ENCODE measurements at places on chromosomes 1 and 21. TPM values are rescaled to one million over a fixed set of nuclear protein-coding genes. Genes with fewer than 3 reads are reported as not detected.
A peak's percentile ranks its signal among the peaks of the same experiment; 100 is the strongest.

- peak overlapping the region; percentile 86 for H3K27ac ChIP-seq
- peak overlapping the region; percentile 82 for H3K4me3 ChIP-seq
- H3K27me3 ChIP-seq: no peaks in the 10 kb centered on the region
- peaks cover 4% of the 10 kb centered on the region for H3K36me3 ChIP-seq
- DNase-seq: peak; percentile 91
These were observed 2.6 kb downstream of the ADAMTS5 start for GRCh38 chr21:26964170-26964778.

DNA sequence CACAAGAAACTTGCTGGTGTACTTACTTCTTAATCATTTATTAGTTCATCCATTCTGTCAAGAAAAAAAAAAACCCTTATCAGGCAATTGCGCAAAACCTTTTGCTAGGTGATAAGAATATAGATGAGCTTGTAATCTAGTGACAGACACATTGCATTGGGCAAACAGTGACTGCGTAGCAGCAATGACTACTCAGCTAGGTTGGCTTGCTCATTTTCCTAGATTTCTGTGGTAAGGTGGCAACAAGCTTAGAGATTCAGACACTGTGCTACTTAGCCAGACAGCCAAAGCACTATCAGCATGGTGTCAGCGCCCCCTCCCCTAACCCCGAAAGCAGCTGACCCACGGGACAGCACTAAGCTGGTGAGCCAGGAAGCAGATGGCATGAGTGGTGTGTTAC is 203.1 kb downstream of the BARHL2 start:
- H3K36me3 ChIP-seq: no peaks in the 10 kb centered on the region
- H3K27me3 ChIP-seq: no peaks in the 10 kb centered on the region
- no peak overlapping the region for H3K27ac ChIP-seq
- no peak overlapping the region for H3K4me3 ChIP-seq

DNA sequence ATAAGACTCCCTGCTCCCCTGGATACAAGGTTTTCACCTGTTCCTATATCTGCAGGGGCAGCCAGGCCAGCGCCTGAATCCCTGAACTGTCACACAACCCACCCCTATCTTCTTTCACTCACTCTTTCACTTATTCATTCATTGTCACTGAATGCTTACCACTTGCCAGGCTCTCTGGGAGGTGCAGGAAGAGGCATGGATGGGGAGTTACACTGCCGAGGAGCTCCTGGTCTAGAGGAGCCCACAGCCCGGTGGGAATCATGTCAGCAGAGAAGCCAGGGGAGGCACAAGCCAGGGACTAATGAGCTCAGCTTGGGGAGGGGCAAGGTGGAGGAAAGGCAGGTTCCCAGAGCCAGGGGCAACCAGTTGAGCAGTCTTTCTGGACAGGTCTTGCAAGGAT is 155.8 kb downstream of the TRABD2B start:
- H3K36me3 ChIP-seq: no peaks in the 10 kb centered on the region
- H3K27me3 ChIP-seq: no peaks in the 10 kb centered on the region
- no peak overlapping the region for H3K4me3 ChIP-seq
- no peaks in the 10 kb centered on the region for H3K4me1 ChIP-seq
- peak; percentile 14 for DNase-seq

DNA sequence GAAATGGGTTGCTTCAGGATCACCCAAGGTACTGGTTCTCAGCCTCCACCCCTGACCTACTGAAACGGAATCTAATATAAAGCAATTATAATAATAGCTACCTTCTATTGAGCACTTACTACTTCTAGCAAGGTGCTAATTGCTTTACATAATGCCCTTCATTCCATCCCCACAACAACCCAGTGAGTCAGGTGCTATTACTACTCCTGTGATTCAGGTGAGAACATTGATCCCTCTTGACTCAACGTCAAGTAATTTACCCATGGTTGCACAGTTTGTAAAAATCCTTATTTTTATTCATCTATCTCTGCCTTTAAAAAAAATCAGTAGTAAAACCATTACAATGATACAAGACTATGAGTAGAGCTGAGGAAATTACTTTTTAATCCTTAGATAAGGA is 85.2 kb downstream of the UCHL5 start:
- H3K27me3 ChIP-seq: no peaks in the 10 kb centered on the region
- no peak overlapping the region for H3K4me3 ChIP-seq
- H3K27ac ChIP-seq: no peak overlapping the region
- H3K36me3 ChIP-seq: no peaks in the 10 kb centered on the region
- peaks cover 18% of the 10 kb centered on the region for H3K4me1 ChIP-seq

DNA sequence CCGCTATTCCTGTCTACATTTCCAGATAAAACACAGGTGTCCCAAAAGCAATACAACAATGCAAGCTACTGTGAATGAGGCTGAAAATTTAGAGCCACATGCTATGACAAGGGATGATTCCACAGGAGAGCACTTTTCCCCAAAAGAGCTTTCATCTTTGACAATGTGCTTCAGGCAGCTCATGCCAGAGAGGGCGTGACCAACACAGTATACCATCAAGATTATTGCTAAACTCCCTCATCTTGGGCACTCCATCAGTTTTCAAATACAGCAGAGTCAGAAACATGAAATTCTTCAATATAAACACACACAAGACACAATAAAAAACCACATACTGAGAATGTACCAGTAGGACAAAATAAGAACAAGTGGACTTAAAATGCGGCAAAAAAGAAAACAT is 6.7 kb downstream of the GON4L start:
- no peaks in the 10 kb centered on the region for H3K4me1 ChIP-seq
- no peak overlapping the region for H3K4me3 ChIP-seq
- H3K36me3 ChIP-seq: peaks cover 47% of the 10 kb centered on the region
- DNase-seq: no peak

GRCh38 chr1:77467021-77467595 is 185.3 kb downstream of the AK5 start:
- H3K4me1 ChIP-seq: peaks cover 5% of the 10 kb centered on the region
- no peaks in the 10 kb centered on the region for H3K27me3 ChIP-seq
- no peaks in the 10 kb centered on the region for H3K36me3 ChIP-seq

DNA sequence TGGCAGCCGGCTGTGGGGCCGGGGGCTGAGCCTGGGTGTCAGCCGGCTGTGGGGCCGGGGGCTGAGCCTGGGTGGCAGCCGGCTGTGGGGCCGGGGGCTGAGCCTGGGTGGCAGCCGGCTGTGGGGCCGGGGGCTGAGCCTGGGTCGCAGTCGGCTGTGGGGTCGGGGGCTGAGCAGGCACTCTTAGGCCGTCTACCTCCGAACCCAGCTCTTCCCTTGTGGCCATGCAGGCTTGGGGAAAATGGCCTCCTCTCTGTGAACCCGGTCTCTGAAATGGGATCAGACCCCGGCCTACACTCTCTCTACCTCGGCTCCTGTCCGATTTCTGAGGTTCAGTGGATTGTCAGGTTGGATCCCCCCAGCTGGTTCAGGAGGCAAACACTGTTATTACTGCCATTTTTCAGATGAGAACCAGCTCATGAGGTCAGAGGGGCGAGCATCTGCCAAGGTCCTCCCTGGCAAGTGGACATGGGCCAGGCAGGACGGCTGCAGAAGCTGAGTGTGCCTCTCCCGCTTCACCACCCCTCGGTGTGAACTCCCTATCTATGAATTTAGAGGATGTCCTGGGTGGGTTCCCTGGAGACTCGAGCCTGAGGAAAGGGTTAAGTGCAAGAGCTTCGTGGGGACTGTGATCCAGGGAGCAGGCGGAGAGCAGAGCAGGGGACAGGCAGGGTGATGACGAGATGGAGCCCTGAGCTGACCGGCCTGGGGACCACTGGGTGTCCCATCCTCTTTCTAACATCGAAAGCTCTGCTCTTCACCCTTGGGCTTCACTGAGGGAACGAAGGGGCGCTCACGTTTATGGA is 10.9 kb upstream of the COL18A1 start:
- H3K27ac ChIP-seq: no peak overlapping the region
- H3K4me3 ChIP-seq: no peak overlapping the region
- no peaks in the 10 kb centered on the region for H3K4me1 ChIP-seq
- DNase-seq: no peak
- no peaks in the 10 kb centered on the region for H3K36me3 ChIP-seq

DNA sequence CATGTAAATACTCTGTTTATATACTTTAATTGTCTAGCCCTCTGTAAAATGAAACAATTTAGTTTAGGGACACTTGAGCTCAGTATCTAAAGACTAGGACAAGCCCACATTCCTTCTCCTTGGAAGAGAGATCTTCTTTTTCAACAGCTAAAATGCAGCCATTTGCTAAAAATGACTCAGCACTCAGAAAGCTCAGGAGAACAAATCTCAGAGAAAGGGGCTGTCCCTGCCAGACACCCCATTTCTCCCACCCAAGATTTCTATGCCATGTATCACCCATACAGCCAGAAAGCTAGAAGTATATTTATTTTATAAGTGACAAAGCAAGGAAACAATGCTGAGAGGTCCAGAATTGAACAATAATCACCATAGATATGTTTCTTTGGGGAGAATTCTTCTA is 23.2 kb upstream of the PRDX6 start:
- no peak overlapping the region for H3K27ac ChIP-seq
- no peaks in the 10 kb centered on the region for H3K36me3 ChIP-seq
- peak; percentile 22 for DNase-seq
- peaks cover 9% of the 10 kb centered on the region for H3K4me1 ChIP-seq
- H3K4me3 ChIP-seq: no peak overlapping the region
- no peaks in the 10 kb centered on the region for H3K27me3 ChIP-seq

- no peak overlapping the region for H3K27ac ChIP-seq
- H3K36me3 ChIP-seq: no peaks in the 10 kb centered on the region
- H3K27me3 ChIP-seq: peaks cover 14% of the 10 kb centered on the region
- no peaks in the 10 kb centered on the region for H3K4me1 ChIP-seq
These were observed 20.9 kb upstream of the TSPEAR start for GRCh38 chr21:44732263-44732662.

DNA sequence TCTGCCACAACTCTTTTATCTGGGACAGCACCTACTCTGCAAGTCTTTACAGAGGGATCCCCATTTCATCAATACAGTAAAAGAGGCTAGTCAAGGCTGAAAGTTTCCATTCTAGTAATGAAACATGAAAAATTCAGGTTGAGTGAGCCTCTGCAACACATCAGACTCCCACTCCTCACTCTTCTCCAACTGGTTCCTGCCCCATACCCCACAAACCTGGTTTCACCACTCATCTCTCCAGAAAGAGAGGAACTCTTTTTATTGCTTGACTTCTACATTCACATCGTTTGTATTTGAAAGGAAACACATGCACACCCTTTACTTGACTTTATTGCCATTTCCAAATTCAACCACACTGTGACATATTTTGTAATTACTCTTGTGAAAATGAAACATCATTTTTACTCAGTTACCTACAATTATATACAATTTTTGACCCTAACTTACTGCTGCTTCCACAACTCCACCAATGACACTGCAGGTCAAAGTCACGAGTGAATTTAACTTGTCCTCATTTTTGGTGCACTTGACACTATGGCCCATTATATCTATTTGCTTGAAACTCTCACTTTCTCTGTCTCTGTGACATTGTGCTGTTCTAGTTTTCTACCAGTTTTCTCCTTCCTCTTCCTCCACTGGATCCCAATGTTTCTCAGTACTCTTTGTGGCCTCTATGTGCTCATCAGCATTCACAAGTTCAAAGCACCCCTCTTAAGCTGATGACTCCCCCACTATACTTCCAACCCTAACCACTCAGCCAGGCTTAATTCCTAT is 8.0 kb downstream of the STX6 start:
- no peak for DNase-seq
- H3K27me3 ChIP-seq: no peaks in the 10 kb centered on the region
- peaks cover 44% of the 10 kb centered on the region for H3K4me1 ChIP-seq
- no peak overlapping the region for H3K4me3 ChIP-seq
- H3K27ac ChIP-seq: no peak overlapping the region

GRCh38 chr21:18138507-18138906 is 106.1 kb upstream of the CHODL start:
- H3K36me3 ChIP-seq: no peaks in the 10 kb centered on the region
- no peak overlapping the region for H3K4me3 ChIP-seq
- DNase-seq: no peak
- H3K27ac ChIP-seq: no peak overlapping the region
- no peaks in the 10 kb centered on the region for H3K4me1 ChIP-seq
- H3K27me3 ChIP-seq: no peaks in the 10 kb centered on the region

GRCh38 chr1:64522740-64523139 is 52.8 kb downstream of the CACHD1 start:
- H3K4me3 ChIP-seq: no peak overlapping the region
- H3K4me1 ChIP-seq: peaks cover 35% of the 10 kb centered on the region
- no peaks in the 10 kb centered on the region for H3K36me3 ChIP-seq
- DNase-seq: no peak
- no peak overlapping the region for H3K27ac ChIP-seq
- H3K27me3 ChIP-seq: no peaks in the 10 kb centered on the region

GRCh38 chr21:26850116-26850643 is 5.0 kb upstream of the ADAMTS1 start:
- no peaks in the 10 kb centered on the region for H3K36me3 ChIP-seq
- H3K27ac ChIP-seq: peak overlapping the region; percentile 58
- no peaks in the 10 kb centered on the region for H3K27me3 ChIP-seq

- peaks cover 31% of the 10 kb centered on the region for H3K4me1 ChIP-seq
- H3K27me3 ChIP-seq: no peaks in the 10 kb centered on the region
- peak within 1 kb of the TSS; percentile 94 for H3K4me3 ChIP-seq
- DNase-seq: no peak
- peak within 1 kb of the TSS; percentile 89 for H3K27ac ChIP-seq
These were observed at the start of gene ADSS2 for GRCh38 chr1:244451539-244451950. Gene ADSS2 (minus strand): TSS chr1:244451909. CDS start chr1:244451817, 92 bp downstream.

GRCh38 chr1:155082301-155083051 is 3.8 kb downstream of the EFNA3 start:
- H3K4me1 ChIP-seq: peaks cover 9% of the 10 kb centered on the region
- peaks cover 52% of the 10 kb centered on the region for H3K27me3 ChIP-seq
- no peak overlapping the region for H3K4me3 ChIP-seq
- no peaks in the 10 kb centered on the region for H3K36me3 ChIP-seq
- peak; percentile 84 for DNase-seq

DNA sequence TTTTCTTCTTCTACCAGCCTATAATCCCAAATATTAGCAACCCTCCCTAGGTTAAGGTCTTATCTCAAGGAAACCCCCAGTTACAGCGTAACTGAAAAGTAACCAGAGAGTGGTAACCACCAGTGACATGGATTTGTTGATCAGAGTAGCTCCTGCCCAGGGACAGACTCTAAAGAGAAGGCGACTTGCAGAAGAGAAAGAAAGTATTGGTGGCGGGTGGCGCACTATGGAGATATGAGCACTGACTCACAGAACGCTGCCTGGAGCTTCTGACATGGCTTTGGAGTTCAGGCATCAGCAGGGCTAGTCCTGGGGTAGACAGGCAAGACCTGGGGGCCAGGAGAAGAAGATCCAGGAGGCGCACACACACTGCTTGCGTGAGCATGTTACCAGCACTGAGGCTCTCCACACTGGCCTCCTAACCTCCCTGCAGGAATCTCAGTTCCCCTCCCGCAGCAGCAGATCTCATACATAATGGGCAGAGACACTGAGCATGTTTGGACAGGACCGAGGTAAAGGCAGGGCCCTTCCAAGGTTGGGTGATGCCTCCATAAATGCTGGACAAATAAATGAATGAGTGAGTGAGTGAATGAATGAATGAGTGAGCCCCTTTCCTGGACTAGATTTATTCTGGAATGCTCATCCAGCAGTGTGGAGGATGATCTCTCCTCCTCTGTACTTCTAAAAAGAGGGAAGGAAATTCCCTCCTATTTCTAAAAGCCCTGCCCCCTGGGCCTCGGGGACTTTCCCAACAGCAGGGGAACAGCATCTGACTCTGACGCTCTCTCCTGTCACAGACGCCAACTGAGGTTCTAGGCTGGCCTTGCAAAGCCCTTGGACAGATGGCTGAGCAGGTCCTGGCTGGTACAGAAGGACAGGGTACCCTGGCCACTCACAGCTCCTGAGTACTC is 175.5 kb downstream of the CLIC6 start:
- H3K27ac ChIP-seq: peak overlapping the region; percentile 32
- peaks cover 53% of the 10 kb centered on the region for H3K4me1 ChIP-seq
- no peak for DNase-seq

Gene GJC2
- 0.88 TPM for total RNA-seq

Gene RALGPS2
- total RNA-seq: 40.2 TPM

Gene CFHR2
- not detected for total RNA-seq

Gene NECAP2
- 76.0 TPM for total RNA-seq

Gene TBX15
- total RNA-seq: 38.0 TPM

Gene NBPF3
- 12.4 TPM for total RNA-seq
